ENCODE measurements at places on chromosomes 11 and 22.

DNA sequence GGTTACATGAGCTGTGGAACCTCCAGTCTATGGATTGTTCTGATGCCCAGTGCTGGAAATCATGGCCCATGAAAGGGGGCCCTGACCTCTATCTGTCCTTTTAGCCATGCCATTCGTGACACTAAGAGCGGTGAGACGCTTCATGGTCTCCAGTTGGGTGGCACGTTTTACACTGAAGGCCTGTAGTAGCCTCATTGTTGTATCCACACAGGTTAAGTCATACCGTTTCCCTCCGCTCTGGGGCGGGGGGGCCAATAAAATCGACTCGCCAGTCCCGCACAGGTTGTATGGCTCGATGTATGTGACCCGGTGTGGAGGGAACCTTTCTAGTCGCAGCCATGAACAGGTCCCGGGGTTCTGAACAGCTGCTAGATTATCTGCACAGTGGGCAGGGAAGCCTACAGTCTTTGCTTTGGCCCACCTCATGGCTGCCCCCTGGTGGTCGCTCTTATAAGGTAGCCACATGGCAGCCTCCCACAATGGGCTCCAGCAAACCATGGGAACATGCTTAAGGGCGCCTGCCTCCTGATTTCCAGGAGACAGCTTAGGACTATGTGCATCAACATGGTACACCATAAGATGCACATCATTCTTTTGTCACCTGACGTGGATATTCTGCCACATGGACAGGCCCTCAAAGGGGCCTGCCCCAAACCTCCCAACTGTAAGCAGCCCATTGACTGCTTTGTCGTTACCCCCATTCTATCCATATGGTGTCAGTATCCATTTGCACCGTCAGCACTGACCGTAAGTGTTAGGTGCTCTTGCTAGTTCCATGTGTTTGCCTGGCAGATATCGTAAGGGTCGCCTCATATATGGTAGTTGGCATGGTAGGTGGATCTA, 19.7 kb upstream of the APOL3 start:
- DNase-seq, result peak; percentile 83

DNA sequence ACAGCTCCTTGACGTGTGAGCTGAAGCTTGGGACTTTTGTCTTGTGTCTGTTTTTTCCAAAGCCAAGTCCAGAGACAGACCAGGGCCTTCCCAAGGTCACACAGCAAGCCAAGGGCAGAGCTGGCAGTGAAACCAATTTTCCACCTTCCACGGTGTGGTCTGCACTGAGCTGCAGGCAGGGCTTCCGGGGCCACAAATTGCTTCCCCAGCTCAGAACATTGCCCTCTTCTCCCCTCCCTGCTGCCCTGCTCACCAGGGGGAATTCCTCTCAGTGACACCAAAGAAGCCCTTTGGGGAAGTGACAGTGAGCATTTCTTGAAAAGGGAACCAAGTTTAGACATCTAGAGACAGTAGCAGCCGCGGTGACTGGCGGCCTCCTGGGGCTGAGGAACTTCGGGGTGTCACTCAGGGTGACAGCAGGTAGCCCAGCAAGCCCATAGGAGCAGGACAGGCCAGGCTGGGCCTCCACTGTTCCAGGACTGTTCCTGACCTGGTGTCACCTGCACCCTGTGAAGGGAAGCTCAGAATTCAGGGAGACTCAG, 9.2 kb downstream of the FXYD2 start:
- peak; percentile 16 for DNase-seq

DNA sequence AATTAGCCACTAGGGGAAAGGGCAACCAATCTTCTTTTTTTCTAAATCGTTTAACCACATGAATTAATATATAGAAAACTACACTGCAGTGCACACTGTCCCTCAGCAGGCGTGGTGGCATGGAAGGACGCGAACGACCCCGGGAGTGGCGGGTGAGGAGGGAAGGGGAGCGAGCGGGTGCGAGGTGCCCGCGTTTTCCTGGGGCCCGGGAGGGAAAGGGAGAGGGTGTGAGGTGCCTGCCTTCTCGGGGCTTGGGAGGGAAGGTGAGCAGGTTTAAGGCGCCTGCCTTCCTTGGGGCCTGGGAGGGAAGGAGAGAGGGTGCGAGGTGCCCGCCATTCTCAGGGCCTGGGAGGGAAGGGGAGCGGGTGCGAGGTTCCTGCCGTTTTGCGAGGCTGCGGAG, 765 bp downstream of the GAB4 start:
- DNase-seq, result no peak

DNA sequence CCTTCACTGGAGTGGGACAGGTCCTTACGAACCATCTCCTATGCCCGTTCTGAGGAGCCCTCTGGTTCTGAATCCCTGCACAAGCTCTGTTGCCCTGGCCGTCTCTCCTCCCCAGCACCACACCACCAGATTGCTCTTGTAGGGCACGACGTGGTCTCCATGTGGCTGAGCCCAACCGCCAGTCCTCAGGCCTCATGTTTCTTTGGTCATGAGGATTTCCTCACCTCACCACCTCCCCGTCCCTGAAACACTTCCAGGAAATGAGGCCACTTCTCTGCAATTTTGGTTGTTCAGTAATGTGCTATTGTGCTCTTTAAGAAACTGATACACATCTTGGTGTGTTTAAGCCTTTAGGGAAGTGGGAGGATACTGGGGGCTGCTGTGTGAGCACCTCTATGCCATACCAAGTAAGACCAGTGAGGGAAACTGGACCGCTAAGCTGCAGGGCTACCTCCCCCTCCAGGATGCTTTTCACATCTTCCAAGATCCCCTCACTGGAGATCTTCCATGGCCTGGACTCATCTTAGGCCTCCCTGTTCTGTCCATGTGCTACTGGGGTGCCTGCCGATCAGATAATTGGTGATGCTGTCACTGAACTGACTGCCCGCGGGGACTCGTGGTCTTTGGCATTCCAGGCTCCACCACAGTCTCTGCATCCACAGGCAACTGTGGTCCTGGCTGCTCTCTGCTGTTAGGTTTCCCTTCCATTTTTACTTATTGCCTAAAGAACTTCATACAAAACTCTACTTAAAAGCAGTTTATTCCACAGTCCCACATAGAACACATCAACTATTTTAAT, 21.9 kb downstream of the DRICH1 start:
- no peak for DNase-seq

- no peak for DNase-seq
Measured at GRCh38 chr11:96021901-96022650, 98.2 kb upstream of the MTMR2 start.

DNA sequence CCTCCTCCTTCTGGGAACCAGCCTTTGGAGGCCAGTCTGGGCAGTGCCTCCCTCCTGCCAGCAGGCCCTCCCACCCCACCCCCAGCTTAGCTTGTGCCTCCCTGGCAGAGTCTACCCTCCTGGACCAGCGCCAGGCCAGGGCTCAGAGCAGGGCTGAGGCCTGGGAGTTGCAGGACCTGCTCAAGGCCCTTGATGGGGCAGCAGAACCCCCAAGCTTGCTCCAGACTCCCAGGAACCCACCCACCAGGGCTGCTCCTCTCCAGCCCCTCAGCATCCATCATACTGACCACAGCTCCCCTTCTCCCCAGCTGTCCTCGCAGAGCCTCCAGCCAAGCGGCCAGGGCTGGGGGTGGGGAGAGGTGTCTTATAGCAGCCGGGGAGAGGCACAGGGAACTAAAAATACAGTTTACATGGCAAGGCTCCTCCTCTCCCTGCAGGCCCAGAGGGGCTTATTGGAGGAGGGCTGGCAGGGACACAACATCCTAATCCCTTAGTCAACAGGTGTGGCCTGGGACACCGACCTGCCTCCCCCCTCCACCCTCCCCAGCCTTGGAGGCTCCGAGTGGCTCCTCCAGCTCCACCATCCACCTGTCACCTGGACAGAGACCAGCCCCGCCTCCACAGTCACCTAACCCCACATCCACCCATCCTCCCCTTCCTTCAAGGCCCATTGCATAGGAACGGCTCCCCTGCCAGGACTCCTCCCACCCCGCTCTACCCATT, 5.2 kb upstream of the MB start:
- DNase-seq, result no peak

- no peak for DNase-seq
Measured at GRCh38 chr22:16717699-16718558, 107.3 kb downstream of the XKR3 start.

GRCh38 chr11:126484266-126484665, 128.8 kb downstream of the ST3GAL4 start:
- no peak for DNase-seq

GRCh38 chr11:2716376-2717095, 16.7 kb upstream of the KCNQ1OT1 start:
- DNase-seq, result no peak

- no peak for DNase-seq
Measured at GRCh38 chr11:34323601-34324000, 34.2 kb downstream of the ABTB2 start.

GRCh38 chr22:38218661-38219622, 17.1 kb downstream of the MAFF start:
- no peak for DNase-seq

GRCh38 chr11:1603629-1604028, 4.6 kb downstream of the KRTAP5-3 start:
- no peak for DNase-seq

GRCh38 chr22:22866381-22867111, 21.1 kb upstream of the IGLL5 start:
- DNase-seq, result no peak

GRCh38 chr22:47408409-47408808, 646.0 kb downstream of the TBC1D22A start:
- DNase-seq, result no peak

DNA sequence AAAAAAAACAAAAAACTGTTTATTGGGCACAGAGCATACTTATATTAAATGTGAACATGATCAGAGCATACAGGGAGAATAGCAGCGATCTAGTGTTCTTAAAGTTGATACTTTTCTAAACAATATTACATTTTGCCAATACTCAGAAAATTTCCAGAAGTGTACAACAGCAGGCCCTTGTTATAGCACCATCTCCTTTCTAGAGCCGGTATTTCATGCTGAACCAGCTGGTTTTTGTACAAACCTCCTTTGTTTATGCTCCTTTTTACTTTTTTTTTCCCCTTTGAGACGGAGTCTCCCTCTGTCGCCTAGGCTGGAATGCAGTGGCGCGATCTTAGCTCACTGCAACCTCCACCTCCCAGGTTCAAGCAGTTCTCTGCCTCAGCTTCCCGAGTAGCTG, 90.7 kb downstream of the PPP6R3 start:
- DNase-seq, result no peak

GRCh38 chr22:37144180-37144554, 5.5 kb downstream of the IL2RB start:
- DNase-seq, result no peak

DNA sequence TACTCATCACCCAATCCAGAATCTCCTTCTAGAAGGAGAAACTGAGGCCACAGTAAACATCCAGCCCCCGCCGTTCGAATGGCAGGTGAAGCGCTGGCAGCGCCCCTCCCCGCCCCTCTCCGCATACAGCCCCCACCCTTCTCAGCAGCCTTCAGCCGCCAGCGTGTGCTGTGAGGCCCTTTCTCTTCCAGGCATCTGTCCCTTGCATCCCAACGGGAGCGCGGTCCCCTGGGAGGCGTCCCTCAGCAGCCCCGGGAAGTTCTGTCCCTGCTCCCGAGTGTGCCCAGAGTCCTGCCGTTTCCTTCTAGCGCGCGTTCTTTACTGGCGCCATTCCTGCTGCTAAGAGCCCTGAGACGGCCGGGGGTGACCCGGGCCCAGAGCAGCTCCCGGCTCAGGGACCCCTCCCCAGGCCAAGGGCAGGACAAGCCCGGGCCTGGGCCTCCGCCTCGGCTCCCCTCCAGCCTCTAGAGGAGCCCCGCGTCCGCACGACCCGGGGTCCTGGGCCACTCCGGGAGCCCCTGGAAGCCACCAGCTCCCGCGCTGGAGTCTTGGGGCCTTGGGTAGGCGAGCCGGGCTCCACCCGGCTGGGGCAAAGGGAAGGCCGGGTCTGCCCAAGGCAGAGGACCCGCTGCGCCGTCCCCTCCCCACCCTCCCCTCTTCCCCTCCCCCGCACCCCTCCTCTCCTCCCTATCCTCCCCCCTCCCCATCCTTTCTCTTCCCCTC, 450.4 kb downstream of the OPCML start:
- DNase-seq, result no peak

DNA sequence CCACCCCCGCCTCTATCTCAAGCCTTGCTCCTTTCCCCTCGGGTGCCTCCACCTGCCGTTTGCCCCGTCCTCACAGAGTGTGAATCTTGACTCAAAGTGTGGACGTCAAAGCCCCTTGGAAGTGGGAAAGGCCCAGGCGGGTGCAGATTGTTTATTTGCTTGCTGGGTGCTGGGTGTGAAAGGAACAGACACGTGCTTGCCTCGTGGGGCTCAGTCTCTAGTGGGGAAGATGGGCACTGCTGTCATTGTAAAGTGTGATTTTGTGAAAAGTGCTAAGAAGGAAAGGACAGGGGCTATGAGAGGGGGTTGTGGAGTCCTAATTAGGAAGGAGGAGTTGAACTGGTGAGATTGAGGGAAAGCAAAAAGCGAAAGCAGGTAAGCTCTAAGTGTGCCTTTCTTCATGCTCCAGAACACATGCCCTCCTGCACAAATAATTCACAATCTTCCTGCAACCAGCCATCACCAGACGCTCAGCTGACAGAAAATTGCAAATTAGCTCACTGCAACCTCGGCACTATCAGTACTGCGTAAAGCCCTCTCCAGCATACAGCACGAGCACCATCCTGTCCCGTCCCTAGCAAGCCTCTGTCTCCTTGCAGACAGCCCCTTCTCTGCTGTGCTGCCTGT, 9.7 kb upstream of the GCAT start:
- DNase-seq, result no peak

DNA sequence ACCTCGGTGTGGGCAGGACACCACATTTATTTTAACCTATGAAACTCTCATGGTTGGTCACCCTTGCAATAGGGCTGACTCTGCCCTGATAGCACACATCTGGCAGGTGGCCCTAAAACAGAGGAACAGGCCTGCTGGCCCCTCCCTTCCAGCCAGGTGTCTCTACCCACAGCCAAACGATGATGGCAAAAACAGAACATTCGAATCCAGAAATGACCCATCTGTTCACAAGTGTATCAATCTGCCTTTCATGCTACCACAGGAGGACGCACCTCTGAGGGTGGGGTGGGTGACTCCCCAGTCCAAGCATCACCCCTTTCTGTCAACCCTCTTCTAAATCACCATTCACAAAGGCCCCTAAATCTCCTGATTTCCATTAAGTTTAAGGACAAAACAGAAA, 118.1 kb downstream of the ETS1 start:
- no peak for DNase-seq

- DNase-seq, result no peak
Measured at GRCh38 chr11:103047837-103048236, 44.1 kb downstream of the DCUN1D5 start.

- DNase-seq, result no peak
Measured at GRCh38 chr11:117868815-117869561, 7.5 kb downstream of the FXYD6 start.

All from hematopoietic multipotent progenitor cell treated with erythropoietin and hydrocortisone succinate and interleukin-3 and kit ligand, for 8 days (in vitro differentiated cells).